ENCODE measurements at places on chromosomes 12 and 14.
A peak's percentile ranks its signal among the peaks of the same experiment; 100 is the strongest.

DNA sequence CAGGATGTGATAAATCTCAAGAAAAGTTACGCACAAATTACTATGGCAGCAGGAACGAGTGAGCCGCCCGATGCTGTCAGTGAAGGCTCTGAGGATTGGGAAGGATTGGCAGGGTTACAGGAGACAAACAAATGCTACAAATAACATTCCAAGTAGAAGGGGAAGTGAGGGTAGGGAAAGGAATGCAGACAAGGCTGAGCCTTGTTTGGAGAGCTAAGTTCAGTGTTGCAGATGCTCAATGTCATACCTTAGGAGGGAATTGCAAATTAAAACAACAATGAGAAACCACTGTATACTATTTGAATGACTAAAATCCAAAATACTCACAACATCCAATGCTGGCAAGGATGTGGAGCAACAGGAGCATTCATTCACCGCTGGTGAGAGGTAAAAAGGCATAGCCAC, 1.3 kb downstream of the CLEC9A start:
- no peak for DNase-seq

DNA sequence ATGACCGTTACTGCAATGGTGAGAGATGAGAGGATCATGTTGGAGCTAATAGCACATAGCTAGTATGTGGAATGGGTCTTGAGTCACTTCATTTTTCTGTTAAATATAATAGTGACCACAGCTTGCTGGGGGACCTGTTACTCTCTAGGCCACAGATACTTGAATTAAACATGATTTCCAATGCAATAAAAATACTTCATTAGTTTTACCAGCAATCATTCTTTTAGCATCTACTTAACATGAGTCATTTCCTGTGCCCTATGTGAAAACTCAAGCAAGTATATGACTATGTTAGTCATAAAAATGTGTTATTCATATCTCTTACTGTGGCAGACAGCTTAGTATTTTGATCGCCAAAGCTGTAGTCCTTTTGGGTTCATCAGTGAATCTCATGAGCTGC, 798.8 kb downstream of the SLC16A7 start:
- no peak for DNase-seq

GRCh38 chr12:108983227-108983626, 37.6 kb downstream of the SVOP start:
- no peak for DNase-seq

DNA sequence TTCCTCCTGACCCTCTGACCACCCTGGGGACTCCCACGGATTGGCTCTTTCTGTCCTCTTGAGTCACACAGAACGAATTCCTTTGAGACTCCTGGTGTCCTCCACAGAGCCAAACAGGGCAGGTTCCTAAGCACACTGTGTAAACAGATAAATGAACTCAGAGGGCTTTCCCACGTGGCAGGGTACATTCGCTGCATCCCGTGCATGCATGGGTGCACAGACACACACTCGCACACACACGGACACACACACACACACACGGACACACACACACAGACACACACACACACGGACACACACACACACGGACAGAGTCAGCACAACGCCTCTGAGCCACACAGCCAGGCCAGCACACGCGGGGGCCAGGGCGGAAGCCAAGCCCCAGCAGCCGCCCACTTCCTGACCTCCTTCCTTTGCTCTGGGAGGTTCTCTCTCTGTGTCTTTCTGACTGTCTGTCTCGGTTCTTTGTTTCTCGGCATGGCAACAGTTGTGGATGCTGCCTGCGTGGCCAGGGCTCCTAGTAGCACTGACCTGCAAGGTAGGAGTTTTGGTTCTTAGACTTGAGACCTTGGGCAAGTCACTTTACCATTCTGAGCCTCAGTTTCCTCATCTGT, 706 bp downstream of the CRACR2A start:
- DNase-seq, result no peak

GRCh38 chr14:93110856-93111419, 4.8 kb downstream of the ITPK1 start:
- no peak for DNase-seq

- DNase-seq, result no peak
These were observed 60.2 kb downstream of the SINHCAF start for GRCh38 chr12:31265722-31266121.

DNA sequence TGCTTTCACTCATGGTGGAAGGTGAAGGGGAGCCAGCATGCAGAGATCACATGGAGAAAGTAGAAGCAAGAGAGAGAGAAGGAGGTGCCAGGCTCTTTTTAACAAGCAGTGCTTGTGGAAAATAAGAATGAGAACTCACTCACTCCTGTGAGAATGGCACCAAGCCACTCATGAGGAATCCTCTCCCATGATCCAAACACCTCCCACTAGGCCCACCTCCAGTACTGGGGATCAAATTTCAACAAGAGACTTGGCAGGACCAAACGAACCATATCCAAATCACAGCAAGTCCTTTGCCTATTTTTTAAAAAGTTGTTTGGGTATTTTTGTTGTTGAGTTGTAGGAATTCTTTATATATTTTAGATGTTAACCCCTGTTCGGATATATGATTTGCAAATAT, 245.9 kb upstream of the ARID2 start:
- DNase-seq, result no peak

GRCh38 chr12:29930503-29930902, 146.8 kb upstream of the TMTC1 start:
- DNase-seq, result no peak

DNA sequence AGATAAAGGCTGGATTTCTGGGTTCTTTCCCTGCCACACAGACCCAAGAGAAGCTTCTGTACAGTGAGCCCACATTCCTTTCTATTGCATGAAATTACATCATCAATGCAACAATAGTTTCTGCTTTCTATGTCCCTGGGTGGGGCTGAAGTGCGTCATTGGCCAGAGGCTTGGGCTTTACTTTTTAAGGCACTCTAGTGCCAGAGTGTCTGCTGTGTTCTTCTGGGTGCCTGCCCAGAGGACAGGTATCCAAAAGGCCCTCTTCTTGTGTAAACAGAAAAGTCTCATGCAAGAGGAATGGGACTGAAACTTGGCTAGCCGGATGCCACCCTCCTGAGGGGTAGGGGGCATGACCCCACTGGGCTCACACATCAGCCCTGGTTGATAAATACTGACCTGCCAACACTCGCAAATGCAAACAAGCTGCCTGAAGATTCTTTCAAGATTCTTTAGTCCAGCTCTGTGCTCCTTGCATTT, 5.9 kb downstream of the KRT86 start:
- DNase-seq, result no peak

DNA sequence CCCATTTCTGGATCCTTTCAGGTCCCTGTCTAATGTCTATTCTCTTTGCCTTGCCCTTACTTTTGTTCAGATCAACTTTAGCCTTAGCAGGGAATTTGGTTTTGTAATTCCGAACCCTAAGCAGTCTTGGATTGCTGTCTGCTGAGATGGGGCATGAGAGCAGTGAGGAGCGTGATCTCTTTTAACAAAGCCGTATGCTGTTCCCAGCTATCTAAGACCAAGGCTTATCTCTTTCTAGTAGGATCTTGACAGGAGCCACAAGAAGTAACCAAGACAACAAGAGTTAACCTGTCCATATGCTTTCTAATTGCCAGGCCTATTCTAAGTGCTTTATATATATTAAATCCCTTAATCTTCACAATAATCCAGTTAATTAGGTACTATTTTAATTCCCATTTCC, 4.5 kb upstream of the DHRS7 start:
- DNase-seq, result no peak

GRCh38 chr12:69679119-69679518, 20.0 kb downstream of the BEST3 start:
- no peak for DNase-seq

DNA sequence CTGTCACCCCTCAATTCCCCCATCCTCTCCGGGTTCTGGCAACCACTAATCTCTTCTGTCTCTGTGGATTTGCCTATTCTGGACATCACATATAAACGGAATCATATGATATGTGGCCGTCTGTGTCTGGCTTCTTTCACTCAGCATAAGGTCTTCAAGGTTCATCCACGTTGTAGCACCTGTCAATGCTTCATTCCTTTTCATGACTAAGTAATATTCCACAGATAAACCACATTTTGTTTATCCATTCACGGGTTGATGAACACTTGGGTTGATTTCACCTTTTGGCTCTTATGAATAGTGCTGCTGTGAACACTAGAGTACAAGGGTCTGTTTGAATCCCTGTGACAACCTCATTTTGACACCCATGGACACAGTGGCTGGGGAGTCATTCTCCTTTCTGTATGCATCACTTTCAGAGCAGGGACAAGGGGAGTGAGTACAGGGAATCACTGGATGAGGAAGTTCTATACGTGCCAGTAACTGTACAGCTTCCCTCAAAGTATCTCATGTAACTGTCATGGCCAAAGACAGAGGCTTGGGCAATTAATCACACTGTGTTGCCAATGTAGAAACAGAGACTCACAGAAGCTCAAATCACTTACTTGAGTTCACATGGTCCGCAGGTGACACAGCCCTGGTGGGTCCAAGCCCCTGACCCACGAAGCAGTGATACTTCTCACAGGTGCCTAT, 10.9 kb upstream of the TESC start:
- no peak for DNase-seq

DNA sequence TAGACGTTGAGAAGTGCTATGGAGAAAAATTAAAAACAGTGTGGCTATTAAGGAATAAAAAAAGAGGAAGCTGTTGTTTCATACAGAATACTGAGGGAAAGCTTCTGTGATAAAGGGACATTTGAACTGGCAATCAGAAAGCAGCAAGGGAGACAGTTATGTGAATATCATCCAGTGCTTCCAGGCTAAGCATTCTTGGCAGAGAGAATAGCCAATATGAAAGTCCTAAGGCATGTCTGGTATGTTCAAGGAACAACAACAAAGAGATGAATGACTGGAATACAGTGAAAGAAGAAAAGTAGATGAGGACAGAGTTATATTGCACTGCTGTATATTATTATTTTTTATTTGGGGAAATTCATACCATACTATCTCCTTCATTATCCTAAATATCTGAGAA, 23.9 kb downstream of the SCAF11 start:
- no peak for DNase-seq

- no peak for DNase-seq
These were observed 27.9 kb downstream of the WNT5B start for GRCh38 chr12:1656902-1657301.

DNA sequence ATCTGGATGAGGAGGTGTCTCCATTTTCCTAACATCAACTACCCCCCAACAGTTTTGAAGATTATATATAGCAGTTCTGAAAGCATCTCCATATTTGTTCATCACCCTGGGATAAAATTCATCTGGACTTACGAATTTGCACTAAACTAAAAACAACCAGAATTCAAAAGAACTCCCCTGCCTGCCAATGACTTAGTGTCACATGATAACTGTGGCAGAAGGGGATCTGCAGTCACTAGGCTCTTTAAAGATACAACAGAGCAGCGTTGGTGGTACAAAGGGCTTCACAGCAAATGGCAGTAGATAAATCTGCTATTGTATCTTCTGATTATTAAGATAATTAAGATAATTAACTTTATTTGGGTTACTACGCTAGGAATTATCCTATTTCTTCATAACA, 30.1 kb downstream of the GPR135 start:
- DNase-seq, result no peak

GRCh38 chr14:76151398-76152332, at the start of gene GPATCH2L:
Gene GPATCH2L, plus strand, starts transcription at chr14:76151922. Its CDS starts 2,442 bp downstream, at chr14:76154364.
- peak; percentile 95 for DNase-seq

- DNase-seq, result no peak
These were observed 172.3 kb upstream of the ATXN7L3B start for GRCh38 chr12:74365178-74365964.

DNA sequence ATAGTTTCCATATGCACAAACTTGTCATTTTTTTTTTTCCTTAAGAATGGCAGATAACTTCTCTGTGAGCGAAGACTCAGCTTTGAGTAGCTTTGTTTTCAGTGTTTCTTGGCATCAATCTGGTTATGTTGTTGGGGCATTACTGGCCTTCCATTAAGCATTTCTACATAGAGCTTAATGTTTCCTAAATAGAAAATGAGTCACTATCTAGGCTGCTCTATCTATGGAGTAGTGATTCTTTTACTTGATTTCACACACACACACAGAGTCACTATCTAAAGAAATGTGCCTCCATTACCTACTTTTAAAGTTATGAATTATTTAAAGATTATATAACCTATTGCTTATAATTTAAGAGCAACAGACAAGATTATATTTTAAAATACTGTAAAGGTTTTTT, 53.9 kb downstream of the TMEM260 start:
- DNase-seq, result no peak

DNA sequence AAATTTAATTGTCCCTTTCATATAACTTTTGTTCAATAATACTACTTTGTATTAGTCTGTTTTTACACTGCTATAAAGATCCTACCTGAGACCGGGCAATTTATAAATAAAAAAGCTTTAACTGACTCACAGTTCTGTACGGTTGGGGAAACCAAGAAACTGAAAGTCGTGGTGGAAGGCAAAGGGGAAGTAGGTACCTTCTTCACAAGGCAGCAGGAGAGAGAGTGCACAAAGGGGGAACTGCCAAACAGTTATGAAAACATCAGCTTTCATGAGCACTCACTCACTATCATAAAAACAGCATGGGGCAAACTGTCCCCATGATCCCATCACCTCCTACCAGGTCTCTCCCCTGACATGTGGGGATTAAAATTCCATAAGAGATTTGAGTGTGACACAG, 1069.0 kb downstream of the FSCB start:
- DNase-seq, result no peak

DNA sequence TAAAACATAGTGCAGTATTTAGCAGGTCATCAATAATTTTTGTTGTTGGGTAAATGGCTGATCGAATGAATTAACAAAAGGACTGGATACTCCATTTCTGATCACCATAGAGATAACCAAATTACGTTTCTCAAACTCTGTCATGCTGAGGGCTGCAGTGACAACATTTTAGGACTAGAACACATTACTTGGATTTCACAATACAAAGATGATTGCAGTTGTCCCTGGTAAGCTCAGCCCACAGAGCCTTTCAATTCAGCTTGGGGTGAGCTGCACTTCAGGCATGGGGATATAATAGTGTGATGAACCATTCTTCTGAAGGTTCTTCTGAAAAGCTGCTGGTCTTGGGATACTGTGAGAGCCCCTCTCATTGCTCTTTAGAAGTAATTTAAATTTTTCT, 74.3 kb downstream of the FAR2 start:
- no peak for DNase-seq

DNA sequence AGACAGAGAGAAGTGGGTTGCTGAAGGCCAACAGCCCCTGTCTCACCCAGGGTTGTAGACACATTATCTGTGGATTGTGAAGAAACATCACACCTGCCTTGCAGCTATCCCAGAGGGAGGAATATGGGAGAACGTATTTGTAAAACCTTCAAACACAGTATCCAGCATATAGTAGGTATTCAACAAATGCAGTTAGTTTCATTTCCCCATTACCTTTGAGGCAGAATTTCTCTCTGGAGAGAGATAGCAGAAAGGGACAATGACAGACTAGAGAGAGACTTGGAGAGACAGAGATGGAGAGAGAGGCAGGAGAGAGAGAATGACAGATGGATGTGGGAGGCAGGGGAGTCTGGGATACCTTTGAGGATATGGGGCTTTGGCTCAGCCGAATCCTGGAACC, 62.0 kb downstream of the WSCD2 start:
- no peak for DNase-seq

All from activated CD8-positive, alpha-beta memory T cell treated with anti-CD3 and anti-CD28 coated beads for 1 hour (primary cell).